ENCODE measurements at places on chromosomes 1 and 21.

- DNase-seq = peak; percentile 84
Observed at GRCh38 chr1:115068826-115069585, 20.3 kb downstream of the TSPAN2 start.

DNA sequence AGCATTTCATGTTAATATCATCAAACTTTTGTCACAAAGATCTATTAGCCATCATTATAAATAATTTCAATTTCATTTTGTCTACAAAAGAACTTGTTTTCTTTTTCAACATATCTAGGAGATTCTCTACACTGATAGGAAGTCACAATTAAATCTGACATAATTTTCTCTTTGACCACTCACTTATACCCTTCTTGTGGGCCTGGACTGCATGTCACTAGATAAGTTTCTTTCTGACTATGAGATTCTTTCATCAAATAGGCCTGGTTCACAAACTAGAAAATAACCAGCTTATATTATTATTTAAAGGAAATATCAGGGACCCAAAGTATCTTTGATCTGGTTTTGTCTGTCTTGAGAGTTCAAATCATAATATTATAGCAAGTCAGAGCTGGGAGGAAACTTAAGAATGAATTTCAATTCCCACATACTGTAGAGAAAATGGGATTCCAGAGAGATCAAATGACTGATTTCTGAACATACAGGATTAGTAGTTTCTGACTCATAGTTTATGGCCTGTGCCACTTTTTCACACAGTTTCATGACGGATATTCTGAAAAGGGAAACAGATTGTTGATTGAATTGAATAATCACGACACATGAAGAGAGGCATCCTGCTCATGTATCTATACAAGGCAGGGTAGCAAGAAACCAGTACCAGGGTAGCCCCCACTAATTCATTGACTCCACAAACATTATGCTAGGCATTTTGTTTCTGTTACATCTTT is 355.8 kb downstream of the GPATCH2 start:
- DNase-seq = peak; percentile 26

GRCh38 chr1:154265586-154265985 is 6.8 kb upstream of the HAX1 start:
- DNase-seq = no peak

DNA sequence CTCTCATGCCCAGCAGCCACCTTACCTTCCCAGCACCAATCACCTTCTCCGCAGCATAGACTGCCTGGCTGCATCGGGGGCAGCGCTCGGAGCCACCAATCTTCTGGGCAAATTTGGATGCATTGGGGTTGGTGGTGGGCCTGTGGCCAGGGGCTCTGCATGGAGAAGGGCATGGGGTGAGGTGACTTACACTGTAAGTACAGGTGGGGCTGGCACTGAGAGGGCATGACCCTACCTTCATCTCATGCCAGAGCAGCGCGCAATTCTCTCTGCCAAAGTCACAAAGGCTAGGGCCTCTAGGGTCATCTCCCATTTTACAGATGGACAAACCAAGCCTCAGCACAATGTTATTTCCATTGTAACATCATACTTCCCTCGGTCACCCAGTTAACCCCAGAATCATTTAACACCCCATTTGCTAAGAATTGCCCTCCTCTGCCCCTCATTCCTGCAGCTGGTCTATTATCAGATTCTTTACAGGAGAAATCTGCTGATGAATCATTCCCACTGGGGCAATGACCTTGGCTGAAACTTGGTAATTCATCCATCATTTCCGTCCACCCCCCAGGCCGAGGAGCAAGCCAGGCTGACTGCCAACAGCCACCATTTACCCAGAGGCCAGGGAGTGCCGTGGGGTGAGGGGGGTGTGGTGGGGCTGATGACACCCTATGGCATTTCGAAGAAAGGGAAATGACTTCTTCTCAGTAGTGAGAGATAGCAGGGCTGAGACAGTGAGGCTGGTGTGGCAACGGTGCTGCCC is 17.9 kb downstream of the CSRP1 start:
- peak; percentile 89 for DNase-seq

- peak; percentile 66 for DNase-seq
Observed at GRCh38 chr1:232600424-232601258, 29.3 kb downstream of the SIPA1L2 start.

DNA sequence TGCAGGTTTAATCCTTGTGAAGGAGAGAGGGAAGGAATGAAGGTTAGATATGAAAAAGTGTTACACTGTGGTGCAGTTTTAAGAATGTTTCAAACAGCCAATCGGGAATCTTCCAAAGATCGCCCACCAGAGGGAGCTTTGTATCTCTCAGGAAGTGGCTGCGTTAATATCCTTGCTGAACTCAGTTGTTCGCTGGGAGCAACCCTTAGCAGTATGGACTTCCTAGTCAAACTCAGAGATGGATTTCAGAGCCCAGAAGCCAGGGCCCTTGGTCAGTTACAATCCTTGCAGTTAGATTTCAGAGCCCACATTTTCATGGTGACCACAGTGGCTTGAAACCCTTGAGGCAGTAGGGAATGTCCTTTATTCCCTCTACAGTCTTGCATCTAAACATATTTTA is 136.2 kb downstream of the NTNG1 start:
- peak; percentile 27 for DNase-seq

DNA sequence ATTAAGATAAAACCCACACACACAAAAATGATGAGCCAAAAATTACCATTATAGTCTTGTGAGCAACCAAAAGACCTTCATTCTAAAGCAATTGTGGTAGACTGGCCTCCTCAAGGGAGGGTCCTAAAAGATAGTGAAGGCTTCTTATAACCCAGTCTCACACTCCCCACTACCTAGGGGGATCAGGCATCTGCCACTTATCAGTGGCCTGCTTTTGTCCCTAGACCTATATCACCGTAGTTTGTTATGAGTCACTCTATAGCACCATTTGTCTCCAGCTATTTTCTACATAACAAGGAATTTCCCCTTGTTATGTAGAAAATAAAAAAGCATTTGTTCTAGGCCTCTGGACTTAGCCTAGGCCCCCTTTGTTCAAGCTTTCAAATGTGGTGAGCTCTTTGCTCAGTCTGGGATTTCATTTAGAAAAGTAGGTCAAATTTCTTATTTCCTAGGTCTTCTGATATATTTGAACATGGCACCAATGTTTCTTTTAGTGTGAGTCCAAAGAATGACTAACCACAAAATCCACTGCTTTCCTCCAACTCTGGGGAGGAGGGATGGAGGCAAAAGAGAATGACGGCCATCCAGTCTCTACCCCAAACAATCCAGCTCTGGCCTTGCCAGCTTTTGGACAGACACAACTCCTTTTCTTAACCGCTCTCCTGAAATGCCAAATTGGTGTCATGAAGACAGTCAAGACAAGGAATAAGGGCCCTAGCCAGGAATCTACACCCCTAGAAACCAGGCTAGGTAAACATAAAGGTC is 8.9 kb downstream of the ADAR start:
- DNase-seq = no peak

- DNase-seq = no peak
Observed at GRCh38 chr1:244137725-244138124, 86.6 kb downstream of the ZBTB18 start.

- no peak for DNase-seq
Observed at GRCh38 chr1:215637041-215637573, 70.0 kb downstream of the KCTD3 start.

DNA sequence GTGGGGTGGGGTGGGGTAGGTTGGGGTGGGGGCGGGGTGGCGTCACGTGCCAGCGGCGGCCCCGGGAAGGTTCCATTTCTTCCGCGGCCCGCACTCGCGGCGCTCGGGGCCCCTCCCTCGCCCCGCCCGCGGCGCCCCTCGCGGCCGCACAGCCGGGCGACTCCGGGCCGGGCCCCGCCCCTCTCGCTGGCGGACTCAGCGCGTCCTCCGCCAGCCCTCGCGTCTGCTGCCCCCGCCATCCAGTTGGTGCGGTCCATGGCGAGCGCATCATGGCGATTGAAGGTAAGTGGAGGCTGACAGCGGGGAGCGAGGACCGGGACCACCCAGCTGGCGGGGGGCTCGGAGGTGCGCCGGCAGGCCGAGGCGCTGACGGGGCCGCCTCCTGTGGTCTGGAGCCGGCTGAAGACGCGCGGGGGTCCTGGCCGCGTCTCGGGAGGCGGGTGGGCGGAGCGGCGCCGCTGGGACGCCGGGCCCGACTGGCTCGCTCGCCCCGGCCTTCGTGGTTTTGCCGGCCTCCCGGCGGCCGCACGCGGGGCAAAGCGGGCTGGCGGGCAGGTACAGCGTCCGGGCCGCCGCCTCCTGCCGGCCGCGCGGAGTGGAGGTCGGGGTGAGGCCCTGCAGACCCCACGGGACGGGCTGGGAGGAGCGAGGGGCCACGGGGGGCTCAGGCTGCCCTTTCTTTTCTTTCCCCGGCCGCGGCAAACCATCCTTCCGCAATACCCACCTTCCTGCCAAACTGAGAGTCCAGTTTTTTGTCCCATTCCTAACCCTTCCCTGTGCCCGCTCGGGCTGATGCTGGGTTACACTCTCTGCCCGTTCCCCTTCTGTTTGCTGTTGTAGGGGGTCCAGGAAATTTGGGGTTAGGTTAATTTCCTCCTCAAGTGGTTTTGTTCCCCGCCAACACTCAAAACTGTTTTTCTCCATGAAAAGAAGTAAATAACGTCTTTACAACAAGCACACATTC is at the start of gene SYT14:
Gene SYT14 (plus strand): TSS at position 222 of the 964 bp plus-strand sequence. CDS start 48 bp downstream, at position 270.
- DNase-seq = no peak

DNA sequence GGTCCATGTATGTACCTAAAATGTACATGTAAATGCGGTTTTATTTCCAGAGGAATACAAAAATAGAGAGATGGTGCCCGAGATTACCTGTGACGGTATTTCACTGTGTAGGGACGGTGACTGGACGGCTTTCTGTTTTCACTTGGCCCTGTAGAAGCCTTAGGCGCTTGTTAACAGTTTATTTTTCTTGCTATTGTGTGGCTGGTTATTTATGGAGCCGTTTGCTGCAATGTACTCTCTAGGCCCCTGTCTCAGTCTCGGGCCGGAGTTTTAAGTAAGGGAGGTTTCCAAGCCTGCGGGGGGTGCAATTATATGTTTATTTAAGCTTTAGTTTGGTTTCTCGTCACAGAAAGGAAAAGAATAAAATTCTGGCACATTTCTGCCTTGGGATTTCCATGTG is 413 bp downstream of the EFCAB7 start:
- no peak for DNase-seq

GRCh38 chr1:235093696-235094592 is 34.7 kb downstream of the TOMM20 start:
- DNase-seq = peak; percentile 42

DNA sequence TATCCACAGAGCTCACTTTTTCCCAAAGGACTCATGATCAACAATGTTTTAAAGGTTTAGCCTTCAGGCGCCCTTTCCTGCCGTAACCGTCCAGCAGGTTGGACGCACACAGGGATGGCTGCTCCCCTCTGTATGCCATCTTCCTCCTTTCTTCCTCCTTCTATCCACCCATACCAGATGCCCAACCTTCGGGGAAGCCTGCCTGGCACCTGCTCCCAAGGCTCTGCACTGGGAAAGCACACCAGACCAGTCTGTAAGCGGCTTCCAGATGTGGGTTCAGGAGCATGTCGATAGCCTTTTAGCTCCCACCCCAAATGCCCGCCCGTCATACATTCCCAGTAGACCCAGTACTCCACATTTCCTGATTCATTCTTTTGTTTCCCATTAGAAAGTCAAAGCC is 52.9 kb downstream of the STUM start:
- no peak for DNase-seq

GRCh38 chr1:79388694-79389361 is 382.3 kb upstream of the ADGRL4 start:
- no peak for DNase-seq

- no peak for DNase-seq
Observed at GRCh38 chr1:6842301-6842700, 57.0 kb downstream of the CAMTA1 start.

GRCh38 chr1:12269351-12269750 is 39.5 kb downstream of the VPS13D start:
- no peak for DNase-seq

- no peak for DNase-seq
Observed at GRCh38 chr1:156153362-156153761, at the start of gene SEMA4A. SEMA4A (plus strand) TSS chr1:156153585; CDS start chr1:156154579, 994 bp downstream.

DNA sequence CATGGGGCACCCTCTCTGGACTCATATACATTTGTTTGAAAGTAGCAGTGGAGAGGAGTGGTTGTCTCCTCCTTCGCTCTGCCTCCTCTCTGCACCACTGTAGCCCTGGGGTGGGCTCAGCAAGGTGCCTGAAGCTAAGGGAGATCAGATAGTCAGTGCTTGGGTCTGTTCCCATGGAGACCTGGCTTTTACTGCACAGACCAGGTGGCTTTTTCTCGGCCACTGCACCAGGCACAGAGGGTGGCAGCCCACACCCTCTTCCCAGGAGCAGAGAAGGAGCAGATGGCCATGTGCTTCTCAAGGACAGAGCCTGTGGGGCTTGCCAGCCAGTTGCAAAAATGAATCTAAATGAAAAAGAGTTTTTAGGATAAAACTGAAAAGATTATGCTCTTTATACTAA is 123.4 kb upstream of the KCNK1 start:
- no peak for DNase-seq

DNA sequence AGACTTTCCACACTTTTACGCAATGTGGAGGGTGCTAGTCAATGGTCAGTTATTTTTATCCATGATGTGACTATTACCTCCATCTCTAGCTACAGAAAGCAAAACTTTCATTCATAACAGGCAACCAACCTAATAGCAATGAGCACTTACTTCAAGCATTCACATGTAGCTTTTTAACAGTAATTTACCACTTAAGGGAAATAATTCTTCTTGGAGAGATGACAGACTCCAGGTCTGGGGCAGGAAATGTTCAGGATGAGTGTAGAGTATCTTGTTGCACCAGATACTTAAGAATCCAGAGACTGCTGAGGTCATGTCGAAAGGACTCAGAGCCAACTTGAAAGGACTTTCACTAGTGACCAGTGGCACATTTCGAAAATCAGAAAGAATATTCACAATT is 347.6 kb downstream of the CHRM3 start:
- no peak for DNase-seq

- peak; percentile 53 for DNase-seq
Observed at GRCh38 chr1:8941906-8942305, 3.8 kb upstream of the CA6 start.

GRCh38 chr1:185961664-185962063 is 227.5 kb downstream of the HMCN1 start:
- no peak for DNase-seq

DNA sequence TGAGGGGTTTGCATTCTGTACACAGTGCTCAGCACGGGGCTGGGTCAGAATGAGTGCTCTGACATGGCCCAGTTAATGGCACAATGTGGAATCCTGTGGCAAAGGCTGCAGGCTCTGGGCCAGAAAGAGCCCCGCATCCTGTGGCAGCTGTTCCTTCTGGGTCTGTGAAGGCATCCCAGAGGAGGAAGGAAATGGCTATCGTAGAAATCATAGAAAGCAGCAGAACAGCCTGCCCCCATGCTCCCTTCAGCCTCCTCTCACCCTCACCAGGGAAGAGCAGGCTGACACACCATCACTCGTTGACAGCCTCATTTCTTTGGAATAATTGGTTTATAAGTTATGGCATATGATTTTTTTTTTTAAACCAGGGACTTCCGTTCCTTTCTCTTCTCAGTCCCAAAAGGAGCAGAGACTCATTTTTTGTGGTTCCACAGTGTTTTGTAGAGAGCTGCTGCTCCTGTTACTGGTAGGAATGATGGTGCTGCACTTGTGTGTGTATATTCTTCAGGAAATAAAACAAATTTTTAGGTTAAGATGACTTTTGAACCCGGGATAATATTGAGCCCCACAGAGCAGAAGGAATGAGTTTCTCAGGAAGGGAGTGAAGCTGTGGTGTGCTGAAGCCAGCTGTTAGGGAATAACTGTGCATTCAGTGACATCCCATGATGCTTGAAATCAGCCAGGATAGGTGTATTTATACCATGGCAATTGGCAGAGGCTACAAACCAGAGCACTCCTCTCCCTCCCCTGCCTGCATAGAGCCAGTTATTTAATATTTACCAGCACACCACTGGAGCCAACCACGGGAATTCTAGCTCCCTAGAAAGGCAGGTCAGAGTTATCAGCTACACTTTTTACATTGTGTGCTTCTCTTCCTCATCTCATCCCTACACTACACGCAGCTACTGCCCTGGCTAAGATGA is 32.0 kb downstream of the PLXNA2 start:
- DNase-seq = no peak
